ENCODE measurements at places on chromosomes 2 and 18.

GRCh38 chr2:46973673-46974072 is 58.1 kb upstream of the MCFD2 start:
- no peak for DNase-seq

GRCh38 chr2:229407170-229407569 is 136.1 kb upstream of the PID1 start:
- DNase-seq = peak; percentile 54

DNA sequence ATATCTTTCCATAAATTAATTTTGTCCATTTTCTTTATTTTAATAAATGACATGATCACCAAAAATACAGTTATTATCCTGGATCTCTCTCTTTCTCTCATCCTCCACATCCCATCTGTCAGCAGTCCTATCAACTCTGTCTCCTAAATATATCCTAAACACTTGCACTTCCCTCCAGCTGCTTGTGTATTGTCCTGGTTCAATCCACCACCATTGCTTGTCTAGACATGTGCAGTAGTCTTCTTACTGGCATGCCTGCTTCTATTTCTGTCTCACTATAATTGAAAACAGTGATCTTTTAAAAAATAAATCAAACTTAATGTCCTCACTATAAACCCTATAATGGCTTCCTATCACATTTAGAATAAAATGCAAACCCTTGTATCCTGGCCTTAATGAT is 2168.6 kb upstream of the PIK3C3 start:
- no peak for DNase-seq

- DNase-seq = no peak
Observed at GRCh38 chr18:3758531-3758930, 308.6 kb downstream of the TGIF1 start.

- DNase-seq = no peak
Observed at GRCh38 chr2:206316141-206316540, 41.7 kb downstream of the ZDBF2 start.
